NCI-H1092 (cell line): ENCODE measurements at places on chromosomes 7 and 10.

DNA sequence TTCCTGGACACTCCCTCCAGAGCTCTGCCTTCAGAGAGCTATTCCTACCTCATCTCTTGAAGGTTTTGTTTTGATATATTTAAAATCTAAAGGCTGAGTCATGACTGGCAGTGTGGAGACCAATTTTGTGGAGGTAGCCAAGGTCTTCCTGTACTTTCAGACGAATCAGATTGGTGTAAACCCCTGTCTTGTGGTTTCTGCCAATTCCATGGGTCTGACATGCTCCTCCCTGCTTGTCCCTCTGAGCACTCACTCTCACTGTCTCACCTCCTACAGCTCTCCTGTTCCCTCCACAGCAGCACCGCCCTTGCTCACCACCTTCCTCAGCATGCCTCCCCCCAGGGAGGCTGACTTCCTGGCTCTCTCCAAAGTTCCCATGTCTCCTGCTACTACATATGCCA is 179.8 kb downstream of the NPSR1 start:
- DNase-seq, result no peak

- DNase-seq, result no peak
Measured at GRCh38 chr10:125153703-125154490, 6.5 kb downstream of the CTBP2 start.

GRCh38 chr10:49734676-49735075 is 27.4 kb downstream of the OGDHL start:
- no peak for DNase-seq

- no peak for DNase-seq
Measured at GRCh38 chr10:101690461-101690860, 4.5 kb downstream of the FBXW4 start.

DNA sequence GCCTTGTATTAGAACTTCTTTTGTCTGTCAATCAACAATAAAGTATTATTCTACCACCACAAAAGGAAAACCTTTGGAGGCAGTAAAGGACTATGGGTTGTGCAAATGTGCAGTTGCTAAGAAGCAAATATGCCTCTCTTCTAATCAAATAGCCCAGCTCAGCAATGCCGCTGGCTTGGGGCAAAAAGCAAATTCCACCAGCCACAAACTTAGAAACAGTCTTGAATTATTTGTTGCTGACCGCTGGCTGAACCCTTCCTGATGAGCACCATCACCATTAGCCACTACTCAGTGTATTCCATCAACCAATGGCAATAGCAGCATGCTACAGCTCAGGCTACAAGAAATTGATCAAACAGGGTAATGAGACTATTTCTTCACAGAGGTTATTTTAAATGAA is 51.0 kb downstream of the SKAP2 start:
- DNase-seq, result no peak

- DNase-seq, result no peak
Measured at GRCh38 chr10:13400196-13400965, 52.3 kb upstream of the SEPHS1 start.

GRCh38 chr10:91328320-91328984 is 81.7 kb upstream of the HECTD2 start:
- no peak for DNase-seq

DNA sequence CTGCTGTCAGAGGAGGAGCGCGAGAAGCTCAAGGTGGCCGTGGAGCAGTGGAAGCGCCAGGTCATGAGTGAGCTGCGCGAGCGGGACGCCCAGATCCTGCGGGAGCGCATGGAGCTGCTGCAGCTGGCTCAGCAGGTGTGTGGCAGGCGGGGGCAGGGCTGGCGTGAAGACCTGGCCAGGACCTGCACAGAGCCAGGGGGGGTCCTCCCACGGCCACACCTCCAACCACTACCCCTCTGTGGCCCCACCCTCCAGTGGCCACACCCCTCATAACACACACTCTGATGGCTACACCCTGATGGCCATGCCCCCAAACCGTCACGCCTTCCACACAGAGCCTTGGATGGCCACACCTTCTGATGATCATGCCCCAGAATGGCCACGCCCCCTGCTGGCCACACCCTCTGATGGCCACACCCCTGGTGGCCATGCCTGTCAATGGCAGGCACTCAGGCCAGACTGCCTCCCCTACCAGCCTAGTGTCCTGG is 23.4 kb upstream of the DPYSL4 start:
- DNase-seq, result no peak

DNA sequence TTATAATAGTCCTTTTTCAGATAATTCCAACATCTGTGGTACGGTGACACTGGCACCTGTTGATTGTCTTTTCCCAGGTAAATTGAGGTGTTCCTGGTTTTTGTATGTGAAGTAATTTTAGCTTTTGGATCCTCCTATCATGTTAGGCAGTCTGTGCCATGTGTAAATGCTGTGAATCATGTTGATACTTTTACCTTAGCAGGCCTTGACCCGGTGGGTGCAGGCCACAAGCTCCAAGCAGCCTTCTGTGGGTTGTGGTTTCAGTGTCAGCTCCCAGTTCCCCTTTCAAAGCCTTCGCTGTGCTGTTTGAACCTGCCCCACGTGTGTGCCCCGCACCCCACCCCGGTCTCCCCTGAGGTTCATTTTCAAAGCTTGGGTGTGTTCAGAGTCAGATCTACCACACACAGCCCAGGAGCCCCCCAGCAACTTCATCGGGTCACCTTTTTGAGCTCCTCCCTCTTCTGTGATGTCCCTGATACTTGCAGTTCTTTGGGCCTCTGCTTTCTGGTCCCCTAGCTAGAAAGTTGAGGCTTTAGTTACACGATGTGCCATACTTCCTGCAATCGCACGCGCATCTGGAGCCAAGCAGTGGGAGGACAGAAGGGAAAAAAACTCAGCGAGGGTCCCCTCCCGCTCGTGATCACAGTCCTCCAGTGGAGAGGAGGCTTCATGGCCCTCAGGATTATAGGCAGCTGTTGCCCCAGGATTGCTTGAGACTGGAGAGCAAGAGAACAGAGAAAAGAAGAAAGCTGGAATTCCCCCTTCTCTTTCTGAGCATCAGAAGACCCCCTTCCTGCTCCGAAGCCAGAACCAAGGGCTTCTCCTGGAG is 8.7 kb upstream of the BHLHA15 start:
- DNase-seq, result no peak

- DNase-seq, result no peak
Measured at GRCh38 chr7:19530261-19530660, 178.6 kb downstream of the POLR1F start.

GRCh38 chr10:129950676-129951075 is 13.4 kb downstream of the EBF3 start:
- no peak for DNase-seq

GRCh38 chr10:30455816-30456215 is 21.8 kb downstream of the MAP3K8 start:
- DNase-seq, result no peak

DNA sequence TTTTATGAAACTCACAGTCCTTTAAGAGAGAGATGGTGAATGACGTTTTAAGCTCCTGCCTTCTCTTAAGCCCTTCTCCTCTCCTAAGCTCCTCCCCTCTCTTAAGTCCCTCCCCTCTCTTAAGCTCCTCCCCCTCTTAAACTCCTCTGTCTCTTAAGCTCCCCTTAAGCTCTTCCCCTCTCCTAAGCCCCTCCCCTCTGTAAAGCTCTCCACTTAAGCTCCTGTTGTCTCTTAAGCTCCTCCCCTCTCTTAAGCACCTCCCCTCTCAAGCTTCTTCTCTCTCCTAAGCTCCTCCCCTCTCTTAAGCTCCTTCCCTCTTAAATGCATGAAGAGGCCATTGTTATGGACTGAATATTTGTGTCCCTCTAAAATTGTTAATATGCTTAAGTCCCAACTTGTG is 1180.6 kb upstream of the AUTS2 start:
- DNase-seq, result no peak

- DNase-seq, result peak; percentile 89
Measured at GRCh38 chr10:63268798-63269503, 135.8 kb downstream of the NRBF2 start.

DNA sequence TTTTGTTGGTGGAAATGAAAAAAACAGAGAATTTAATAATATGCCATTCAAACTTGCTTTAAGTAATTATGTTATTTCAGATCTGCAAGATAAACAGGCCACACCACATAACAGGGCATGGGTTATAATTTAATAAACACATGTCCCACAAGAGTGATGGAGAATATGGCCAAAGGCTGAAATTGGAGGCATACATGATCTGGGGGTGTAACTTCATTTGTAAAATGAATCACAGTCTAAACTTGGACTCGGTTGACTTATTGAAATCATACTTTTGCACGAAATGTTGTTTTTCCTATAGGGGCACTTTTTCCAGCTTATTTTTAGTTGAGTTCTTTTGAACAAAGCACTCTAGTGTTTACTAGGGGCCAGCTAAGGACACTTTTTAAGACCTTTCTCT is 151.6 kb downstream of the TMEM26 start:
- no peak for DNase-seq

DNA sequence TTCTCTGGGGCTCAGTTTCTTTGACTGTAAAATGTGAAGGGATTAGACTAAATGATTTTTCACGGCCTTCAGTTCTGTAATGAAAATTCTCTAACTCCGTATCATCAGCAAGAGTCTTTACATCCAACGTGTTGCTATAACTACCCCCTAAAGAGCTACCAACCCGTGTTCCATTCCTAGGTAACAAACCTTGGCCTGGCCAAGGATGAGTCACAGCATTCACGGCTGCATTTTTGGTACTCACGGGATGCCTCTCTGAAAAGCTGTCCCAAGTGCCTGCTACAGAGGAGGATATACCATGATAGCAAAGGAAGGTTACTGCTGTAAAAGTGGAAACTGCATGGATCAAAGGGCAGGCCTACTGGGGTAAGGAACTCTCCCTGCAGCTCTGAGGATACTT is 5.9 kb downstream of the LRRC4 start:
- DNase-seq, result no peak

- no peak for DNase-seq
Measured at GRCh38 chr10:88211230-88211629, 347.8 kb downstream of the PTEN start.

DNA sequence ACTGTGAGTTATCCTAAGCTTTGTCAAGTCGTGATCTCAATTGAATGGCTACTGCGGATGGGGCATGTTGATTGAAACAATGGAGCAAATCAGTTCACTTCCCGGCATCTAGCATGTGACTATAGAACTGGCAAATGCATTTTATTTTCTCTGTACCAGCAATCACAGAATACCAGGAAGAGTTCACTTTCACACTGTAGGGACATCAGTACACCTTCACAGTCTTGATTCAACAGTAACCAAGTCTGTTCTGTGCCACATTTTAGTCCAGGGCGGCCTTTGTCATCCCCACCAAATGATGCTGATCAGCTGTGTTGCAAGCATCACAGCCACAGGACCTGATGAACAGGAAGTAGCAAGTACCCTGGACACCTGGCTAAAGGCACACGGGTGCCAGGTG is 32.1 kb upstream of the JAKMIP3 start:
- DNase-seq, result no peak

GRCh38 chr7:53521638-53522184 is 486.3 kb downstream of the POM121L12 start:
- DNase-seq, result no peak

GRCh38 chr7:48660306-48660870 is 264.0 kb upstream of the CDC14C start:
- DNase-seq, result no peak

- no peak for DNase-seq
Measured at GRCh38 chr10:104342941-104343411, 4.7 kb upstream of the ITPRIP start.

DNA sequence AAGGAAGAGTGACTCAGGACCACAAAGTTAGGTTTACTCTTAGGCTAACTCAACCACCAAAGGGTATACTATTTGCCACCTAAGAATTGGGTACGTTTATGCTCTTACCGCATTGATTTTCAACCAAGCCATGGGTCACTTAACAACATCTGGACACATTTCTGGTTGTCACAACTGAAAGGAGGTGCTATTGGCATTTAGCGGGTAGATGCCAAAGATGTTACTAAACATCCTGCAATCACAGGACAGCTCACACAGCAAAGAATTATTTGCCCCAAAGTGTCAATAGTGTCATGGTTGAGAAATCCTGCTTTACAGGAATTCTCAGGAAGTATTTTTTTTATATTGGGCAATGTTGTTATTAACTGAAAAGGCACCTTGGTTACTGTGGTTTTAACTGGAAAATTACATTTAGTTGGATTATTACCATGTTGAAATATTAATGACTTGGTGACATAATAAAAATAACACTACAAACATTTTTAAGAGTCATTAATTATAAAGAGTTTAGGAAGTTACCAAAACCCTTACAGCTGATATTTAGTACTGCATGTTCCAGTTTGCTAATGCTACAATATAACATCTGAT is 185.0 kb upstream of the TMEM196 start:
- DNase-seq, result no peak

- DNase-seq, result no peak
Measured at GRCh38 chr10:71211053-71211452, 1.3 kb upstream of the UNC5B start.

- DNase-seq, result no peak
Measured at GRCh38 chr7:7521259-7521658, 14.4 kb downstream of the COL28A1 start.

DNA sequence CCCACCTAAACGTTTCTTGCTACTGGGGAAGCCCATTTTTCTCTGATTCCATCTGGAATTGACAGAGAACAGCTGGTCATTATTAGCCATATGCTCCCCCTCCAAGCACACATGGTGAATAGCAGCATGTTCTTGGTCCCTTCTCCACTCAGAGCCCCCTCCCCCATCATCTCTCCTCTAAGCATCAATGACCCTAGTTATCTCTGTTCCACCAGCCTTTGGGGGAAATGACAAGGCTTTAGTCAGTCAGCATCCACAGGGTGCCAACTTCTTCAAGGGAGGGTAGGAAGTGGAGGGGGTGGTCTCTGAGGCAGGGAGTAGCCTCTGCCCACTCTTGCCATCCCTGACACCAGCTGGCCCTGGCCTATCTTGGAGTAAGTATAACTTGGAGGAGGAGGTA is 163.1 kb downstream of the UBE2H start:
- no peak for DNase-seq

DNA sequence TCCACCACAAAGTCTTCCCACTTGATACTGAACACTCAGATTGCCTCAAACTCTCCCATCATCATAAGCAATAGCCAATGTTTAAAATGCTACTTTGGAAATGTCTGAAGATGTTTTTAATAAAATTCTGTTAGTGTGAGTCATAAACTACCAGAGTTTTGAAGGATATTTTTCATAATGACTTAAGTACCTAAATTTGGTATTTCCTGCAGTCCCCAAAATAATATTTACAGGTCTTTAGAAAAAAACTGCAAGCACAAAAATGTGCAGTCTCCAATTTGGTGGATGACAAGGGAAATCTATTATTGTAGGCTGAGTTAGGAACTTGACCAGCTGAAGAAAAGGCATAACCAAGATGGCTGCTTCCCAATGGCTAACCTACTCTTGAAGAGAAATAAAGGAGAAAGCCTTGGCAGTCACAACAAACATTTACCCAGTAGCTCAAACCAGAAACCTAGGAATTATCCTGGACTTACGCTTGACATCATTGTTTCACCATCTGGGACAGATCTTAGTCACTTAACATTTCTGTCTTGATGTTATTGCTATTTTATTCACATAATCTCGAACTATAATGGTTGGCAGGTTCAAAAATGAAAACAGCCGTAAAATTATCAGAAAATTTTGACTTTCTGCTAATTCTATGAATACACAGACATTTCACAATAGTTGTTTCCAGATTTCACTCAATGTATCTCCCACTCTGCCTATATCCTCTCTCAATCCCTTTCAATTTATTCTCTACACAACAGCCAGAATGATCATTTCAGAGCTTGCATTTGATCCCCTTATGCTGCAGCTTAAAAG is 111.2 kb upstream of the STEAP1B start:
- DNase-seq, result no peak
